ENCODE measurements at places on chromosomes 6 and 20. TPM values are rescaled to one million over a fixed set of nuclear protein-coding genes. Genes with fewer than 3 reads are reported as not detected.

The LY86 gene
- not detected for total RNA-seq

DNA sequence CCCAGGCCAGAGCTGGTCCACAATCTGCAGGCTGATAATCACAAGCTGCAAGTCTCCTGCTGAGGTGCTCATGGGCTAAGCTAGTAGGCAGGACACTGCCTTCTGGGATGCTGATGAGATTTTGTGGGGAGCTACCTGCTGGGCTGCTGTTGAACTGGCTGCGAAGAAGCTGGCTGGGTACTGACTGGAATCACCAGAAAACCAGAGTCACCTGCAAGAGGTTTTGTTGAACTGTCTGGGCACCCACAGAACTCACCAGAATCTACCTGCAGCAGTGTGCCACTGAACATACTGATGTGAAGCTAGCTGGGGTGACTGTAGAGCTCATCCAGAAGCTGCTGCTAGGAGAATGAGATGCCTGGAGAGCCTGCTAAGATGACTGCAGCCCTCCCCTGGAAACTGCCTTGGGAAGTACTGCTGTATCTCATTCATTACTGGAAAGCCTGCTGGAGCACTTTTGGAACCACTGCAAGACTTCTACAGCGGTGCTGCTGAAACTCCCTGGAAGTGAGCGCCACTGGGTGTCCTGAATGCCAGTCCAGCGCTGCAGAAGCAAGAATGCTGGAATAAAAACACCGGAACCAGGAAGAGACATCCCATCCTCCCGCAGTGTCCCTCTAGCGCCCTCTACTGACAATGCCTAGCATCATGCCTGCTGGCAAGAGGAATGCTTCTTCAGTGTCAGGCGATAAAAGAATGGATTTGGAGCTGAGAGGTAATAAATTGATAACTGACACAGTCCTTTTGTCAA is 64.9 kb upstream of the ARHGAP18 start:
- peak; percentile 82 for DNase-seq

The ASF1A gene
- 15.5 TPM for total RNA-seq

GRCh38 chr6:111926731-111927302 is 53.6 kb upstream of the FYN start:
- no peak for DNase-seq

DNA sequence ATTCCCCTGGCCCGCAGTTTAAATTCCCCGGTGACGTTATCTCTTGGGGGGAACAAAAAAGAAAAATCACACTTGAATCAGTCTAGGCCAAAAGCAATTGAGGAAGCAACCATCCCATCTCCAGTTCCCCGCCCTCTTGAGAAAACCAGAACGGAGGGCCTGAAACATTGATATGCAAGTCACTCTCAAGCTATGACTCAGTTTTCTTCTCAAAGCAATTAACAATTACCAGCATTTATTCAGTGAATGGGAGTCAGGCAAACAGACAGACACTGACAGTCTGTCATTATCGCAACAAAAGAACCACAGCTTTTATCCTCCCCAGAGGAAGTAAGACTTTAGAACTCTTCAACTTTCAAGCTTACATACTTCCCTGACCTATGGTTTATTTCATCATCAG is 100.9 kb downstream of the OPRM1 start:
- no peak for DNase-seq

The HLA-DQA1 gene
- total RNA-seq, result not detected

The TRIM40 gene
- not detected for total RNA-seq

- DNase-seq, result no peak
Observed at GRCh38 chr6:45558858-45559257, 181.1 kb upstream of the SUPT3H start.

- DNase-seq, result no peak
Observed at GRCh38 chr6:98839781-98840361, 5.5 kb downstream of the POU3F2 start.

The MYLK2 gene
- not detected for total RNA-seq

DNA sequence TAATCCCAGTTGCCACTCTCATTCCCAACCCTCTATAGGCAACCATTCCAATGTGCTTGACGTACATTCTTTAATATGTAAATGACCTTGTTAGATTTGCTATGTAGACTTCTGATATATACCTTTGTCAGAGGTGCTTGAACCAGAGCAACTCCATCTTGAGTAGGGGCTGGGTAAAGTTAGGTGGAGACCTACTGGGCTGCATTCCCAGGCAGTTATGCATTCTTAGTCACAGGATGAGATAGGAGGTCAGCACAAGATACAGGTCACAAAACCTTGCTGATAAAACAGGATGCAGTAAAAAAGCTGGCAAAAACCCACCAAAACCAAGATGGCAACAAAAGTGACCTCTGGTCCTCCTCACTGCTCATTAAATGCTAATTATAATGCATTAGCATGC is 8.3 kb upstream of the HM13 start:
- DNase-seq, result no peak

The ELMO2 gene
- 51.1 TPM for total RNA-seq

The PPP1R16B gene
- total RNA-seq, result not detected

- no peak for DNase-seq
Observed at GRCh38 chr6:48401016-48401415, 290.0 kb upstream of the PTCHD4 start.

GRCh38 chr6:105484238-105485161 is 81.6 kb upstream of the PREP start:
- peak; percentile 60 for DNase-seq

- DNase-seq, result no peak
Observed at GRCh38 chr6:94045099-94045829, 625.9 kb upstream of the EPHA7 start.

GRCh38 chr6:72635636-72636035 is 13.8 kb downstream of the KCNQ5 start:
- DNase-seq, result no peak

- no peak for DNase-seq
Observed at GRCh38 chr6:152462716-152463115, 174.4 kb downstream of the SYNE1 start.

The LINC00237 gene
- not detected for total RNA-seq

The ABCF1 gene
- 42.0 TPM for total RNA-seq

- peak; percentile 73 for DNase-seq
Observed at GRCh38 chr6:28643017-28643740, 117.5 kb downstream of the GPX5 start.

DNA sequence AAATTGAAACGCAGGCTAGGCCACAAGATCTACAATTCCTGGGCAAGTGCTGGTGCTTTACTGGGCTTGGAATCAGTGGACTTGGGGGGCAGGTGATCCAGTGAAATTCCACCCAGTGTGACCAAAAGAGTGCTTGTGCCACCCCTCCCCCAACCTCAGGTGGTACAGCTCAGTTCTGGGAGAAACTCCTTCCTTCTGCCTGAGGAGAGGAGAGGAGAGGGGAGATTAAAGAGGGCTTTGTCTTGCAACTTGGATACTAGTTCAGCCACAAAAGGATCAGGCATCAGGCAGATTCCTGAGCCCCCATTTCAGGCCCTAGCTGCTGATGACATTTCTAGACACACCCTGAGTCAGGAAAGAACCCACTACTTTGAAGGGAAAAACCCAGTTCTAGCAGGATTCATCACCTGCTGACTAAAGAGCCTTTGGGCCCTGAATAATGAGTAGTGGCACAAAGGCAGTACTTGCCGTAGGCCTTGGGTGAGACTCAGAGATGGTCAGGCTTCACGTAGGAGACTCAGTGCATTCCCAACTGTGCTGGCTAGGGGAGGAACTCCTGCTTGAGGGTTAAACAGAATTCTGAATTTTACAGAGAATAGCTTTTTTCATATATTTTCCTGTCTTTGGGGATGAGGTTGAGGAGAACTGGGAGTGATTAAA is 446.7 kb downstream of the BMP2 start:
- no peak for DNase-seq

The GJA10 gene
- not detected for total RNA-seq

The TUBB2B gene
- total RNA-seq, result 10.4 TPM

GRCh38 chr6:13761361-13762036 is 49.9 kb upstream of the RANBP9 start:
- DNase-seq, result peak; percentile 80

GRCh38 chr6:19838442-19839236 is 1.5 kb downstream of the ID4 start:
- peak; percentile 60 for DNase-seq

The RIPPLY2 gene
- total RNA-seq, result not detected

- DNase-seq, result peak; percentile 86
Observed at GRCh38 chr6:144286503-144287393, 1.6 kb downstream of the UTRN start.

DNA sequence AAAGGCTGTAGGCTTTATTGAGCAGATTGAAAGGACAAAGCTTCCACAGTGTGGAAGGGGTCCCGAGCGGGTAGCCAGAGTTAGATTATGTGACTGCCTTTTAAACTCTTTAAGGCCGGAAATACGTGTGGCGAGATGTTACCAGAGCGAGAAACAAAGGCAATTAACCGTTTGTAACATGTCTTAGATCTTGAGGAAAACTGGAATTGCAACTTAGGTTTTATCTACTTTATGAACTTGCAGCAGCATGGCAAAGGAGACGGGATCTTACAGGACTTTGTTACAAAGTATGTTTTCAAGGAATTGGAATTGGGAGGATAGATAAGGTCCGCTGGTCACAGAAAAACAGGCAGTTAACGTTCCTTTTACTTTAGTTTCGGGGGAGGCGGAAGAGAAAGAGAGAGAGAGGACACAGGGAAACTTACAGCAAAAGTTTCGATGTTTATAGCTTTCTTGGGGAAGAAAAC is 594.7 kb upstream of the ADGRB3 start:
- no peak for DNase-seq

GRCh38 chr6:7921632-7922092 is 11.1 kb upstream of the TXNDC5 start:
- DNase-seq, result no peak

- DNase-seq, result no peak
Observed at GRCh38 chr6:118579786-118580185, 31.7 kb downstream of the PLN start.

The BCAS4 gene
- 12.6 TPM for total RNA-seq

GRCh38 chr6:105759946-105760345 is 326.2 kb upstream of the PRDM1 start:
- DNase-seq, result peak; percentile 78

DNA sequence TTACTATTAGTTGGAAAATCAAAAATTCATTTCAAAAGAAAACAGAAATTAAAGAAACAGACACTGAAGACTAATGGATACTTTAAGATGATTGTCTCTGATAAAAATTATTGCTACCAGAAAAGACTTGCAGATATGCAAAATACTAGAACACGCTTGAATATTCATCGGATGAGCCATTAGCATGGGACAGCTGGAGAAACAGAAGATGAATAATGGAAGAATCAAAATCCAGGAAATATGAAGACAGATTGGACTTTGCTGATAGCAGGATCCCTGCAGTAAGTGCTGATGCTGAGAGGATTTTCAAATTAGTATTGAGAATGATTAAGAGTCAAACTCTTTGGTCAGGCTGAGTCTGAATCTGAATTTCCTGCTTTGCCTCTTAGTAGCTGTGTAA is 169.4 kb downstream of the EYS start:
- no peak for DNase-seq

The RSPH9 gene
- total RNA-seq, result not detected

The PPP1R3G gene
- 1.5 TPM for total RNA-seq

All from GM23248 (cell line).